ENCODE measurements at places on chromosomes 1 and 21.

GRCh38 chr1:106249810-106250209 lies 806.7 kb upstream of the PRMT6 start:
- DNase-seq = no peak

GRCh38 chr1:6801966-6802365 lies 16.7 kb downstream of the CAMTA1 start:
- DNase-seq = no peak

GRCh38 chr1:17440074-17440826 lies 773 bp upstream of the RCC2 start:
- DNase-seq = no peak

DNA sequence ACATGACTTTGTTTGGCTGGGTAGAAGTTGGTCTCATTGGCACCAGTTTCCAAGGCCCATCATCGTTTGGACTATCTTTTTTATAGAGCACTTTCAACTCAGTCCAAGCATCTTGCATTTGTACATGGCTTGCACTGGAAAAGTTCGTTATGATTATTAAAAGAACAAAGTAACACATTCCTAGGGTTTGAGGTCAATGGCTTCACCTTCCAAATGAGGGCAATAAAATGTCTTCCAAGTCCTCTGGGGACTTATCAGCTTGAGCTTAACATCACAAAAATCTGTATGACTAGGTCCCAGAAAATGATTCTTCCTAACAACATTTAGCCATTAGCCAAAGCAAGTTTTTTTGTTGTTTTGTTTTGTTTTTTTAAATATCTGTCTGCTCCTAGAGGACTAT lies 610.8 kb downstream of the LMO4 start:
- DNase-seq = no peak

GRCh38 chr1:44655609-44656008 lies 18.7 kb downstream of the TMEM53 start:
- DNase-seq = no peak

GRCh38 chr1:57086154-57086553 lies 120.3 kb upstream of the C8B start:
- DNase-seq = no peak

GRCh38 chr1:25847929-25848328 lies 11.3 kb downstream of the AUNIP start:
- DNase-seq = no peak

- DNase-seq = no peak
Measured at GRCh38 chr1:6491966-6492365, 499 bp upstream of the PLEKHG5 start.

DNA sequence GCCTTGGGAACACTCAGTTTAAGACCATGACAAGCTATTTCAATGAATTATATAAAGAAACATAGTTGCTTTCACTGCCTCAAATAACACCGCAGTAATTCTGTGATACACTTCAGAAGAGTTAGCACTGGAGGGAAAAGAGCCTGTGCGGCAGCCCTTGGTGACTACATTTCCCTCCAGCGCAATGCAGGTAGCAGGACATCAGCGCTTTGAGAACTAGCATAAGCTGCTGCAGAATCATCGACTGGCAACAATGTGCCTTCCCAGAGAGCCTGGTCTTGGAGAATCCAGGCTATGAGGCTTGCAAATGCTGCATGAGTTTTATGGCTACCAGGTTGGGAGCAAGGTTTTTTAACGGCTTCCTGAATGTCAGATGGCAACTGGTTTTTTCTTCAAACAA lies 7.5 kb downstream of the NRIP1 start:
- no peak for DNase-seq

All from coronary artery (tissue), 2 donors.